ENCODE measurements at places on chromosomes 3 and 15. TPM values are rescaled to one million over a fixed set of nuclear protein-coding genes. Genes with fewer than 3 reads are reported as not detected.

DNA sequence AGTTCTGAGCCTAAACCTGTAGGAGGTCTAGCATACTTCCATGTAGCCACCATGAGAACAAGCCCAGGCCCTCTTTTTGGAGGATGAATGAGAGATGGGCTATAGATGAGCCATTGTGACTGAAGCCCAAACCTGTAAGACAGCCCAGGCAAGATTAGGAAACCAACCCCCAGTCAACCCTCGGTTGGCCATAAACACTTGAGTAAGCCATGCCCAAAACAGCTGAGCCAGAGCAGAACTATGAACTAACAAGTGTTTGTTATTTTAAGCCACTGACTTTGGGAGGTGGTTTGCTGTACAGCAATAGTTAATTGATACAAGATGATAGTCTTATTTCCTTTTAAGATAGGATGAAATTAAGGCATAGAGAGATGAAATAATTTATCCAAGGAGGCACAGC lies 12.4 kb upstream of the CPNE4 start:
- no peak for DNase-seq

GRCh38 chr3:44647771-44648170 lies 761 bp upstream of the ZNF35 start:
- no peak for DNase-seq

DNA sequence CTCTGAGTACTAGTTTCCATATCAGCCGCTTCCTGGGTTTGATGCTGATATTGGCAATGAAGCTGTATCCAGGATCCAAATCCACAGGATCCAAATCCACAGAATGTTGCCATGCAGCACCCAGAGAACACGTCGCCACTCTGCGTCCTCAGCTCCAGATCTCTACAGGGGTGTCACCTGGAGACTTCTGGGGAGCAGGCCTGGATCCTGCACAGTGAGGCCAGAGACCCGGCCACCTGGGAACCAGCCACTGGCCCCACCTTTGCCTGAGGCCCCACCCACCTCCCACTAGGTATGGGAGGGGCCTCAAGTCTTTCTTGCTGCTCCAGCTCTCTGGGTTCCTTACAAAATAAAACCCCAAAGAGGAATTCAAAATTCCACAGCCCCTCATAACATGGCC lies 123.9 kb downstream of the LRRK1 start:
- DNase-seq: no peak

GRCh38 chr3:175552929-175553328 lies 693.8 kb downstream of the NAALADL2 start:
- DNase-seq: no peak

GRCh38 chr3:58824777-58825176 lies 158.2 kb upstream of the FAM3D start:
- no peak for DNase-seq

DNA sequence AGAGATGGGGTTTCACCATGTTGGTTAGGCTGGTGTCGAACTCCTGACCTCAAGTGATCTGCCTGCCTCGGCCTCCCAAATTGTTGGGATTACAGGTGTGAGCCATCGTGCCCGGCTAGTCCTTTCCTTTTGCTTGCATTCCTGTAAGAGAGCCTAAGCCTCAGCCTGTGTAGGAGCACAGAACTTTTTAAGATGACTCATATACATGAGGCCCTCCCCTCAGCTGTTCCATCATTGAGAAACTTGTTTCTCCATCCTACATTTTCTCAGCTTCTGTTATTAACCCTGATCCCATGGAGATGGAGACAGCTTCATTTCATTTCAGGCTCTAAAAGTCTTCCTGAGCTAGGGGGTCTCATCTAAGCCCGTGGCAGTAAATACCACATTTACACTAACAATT lies 123.3 kb downstream of the PLOD2 start:
- no peak for DNase-seq

- no peak for DNase-seq
Measured at GRCh38 chr15:90710436-90711027, 6.6 kb upstream of the BLM start.

- no peak for DNase-seq
Measured at GRCh38 chr3:107208100-107208499, 169.1 kb upstream of the CCDC54 start.

- no peak for DNase-seq
Measured at GRCh38 chr3:47034868-47035489, 55.5 kb downstream of the NBEAL2 start.

GRCh38 chr3:25091934-25092333 lies 336.1 kb upstream of the RARB start:
- no peak for DNase-seq

GRCh38 chr15:76916369-76916768 lies 11.2 kb upstream of the SCAPER start:
- DNase-seq: no peak

- DNase-seq: peak; percentile 61
Measured at GRCh38 chr15:40340740-40341400, at the start of gene CCDC9B. CCDC9B (minus strand) TSS chr15:40340939; CDS start chr15:40340819, 120 bp downstream.

- DNase-seq: no peak
Measured at GRCh38 chr3:193822492-193823212, 229.6 kb downstream of the OPA1 start.

GRCh38 chr15:96576596-96576995 lies 246.1 kb downstream of the NR2F2 start:
- DNase-seq: no peak

- DNase-seq: no peak
Measured at GRCh38 chr3:8610951-8611350, 33.6 kb downstream of the SSUH2 start.

Gene STOML1
- total RNA-seq: 10.3 TPM

Gene HES1
- total RNA-seq: 39.1 TPM

Gene KNG1
- 0.09 TPM for total RNA-seq

Gene TRH
- not detected for total RNA-seq

Gene USP13
- 0.94 TPM for total RNA-seq

Gene C3orf22
- not detected for total RNA-seq

Gene TMEM108
- 9.9 TPM for total RNA-seq

Gene PCYT1A
- total RNA-seq: 55.5 TPM

Gene FANCD2
- 59.4 TPM for total RNA-seq

Measured in K562 (cell line).